ENCODE measurements at places on chromosomes 2 and 18. TPM values are rescaled to one million over a fixed set of nuclear protein-coding genes. Genes with fewer than 3 reads are reported as not detected.
A peak's percentile ranks its signal among the peaks of the same experiment; 100 is the strongest.

- DNase-seq: no peak
These were observed 38.3 kb upstream of the ANKRD44 start for GRCh38 chr2:197348721-197349360.

TMEM169 gene
- 0.17 TPM for total RNA-seq

- DNase-seq: no peak
These were observed 264.5 kb downstream of the NDUFA10 start for GRCh38 chr2:239760596-239760995.

DNA sequence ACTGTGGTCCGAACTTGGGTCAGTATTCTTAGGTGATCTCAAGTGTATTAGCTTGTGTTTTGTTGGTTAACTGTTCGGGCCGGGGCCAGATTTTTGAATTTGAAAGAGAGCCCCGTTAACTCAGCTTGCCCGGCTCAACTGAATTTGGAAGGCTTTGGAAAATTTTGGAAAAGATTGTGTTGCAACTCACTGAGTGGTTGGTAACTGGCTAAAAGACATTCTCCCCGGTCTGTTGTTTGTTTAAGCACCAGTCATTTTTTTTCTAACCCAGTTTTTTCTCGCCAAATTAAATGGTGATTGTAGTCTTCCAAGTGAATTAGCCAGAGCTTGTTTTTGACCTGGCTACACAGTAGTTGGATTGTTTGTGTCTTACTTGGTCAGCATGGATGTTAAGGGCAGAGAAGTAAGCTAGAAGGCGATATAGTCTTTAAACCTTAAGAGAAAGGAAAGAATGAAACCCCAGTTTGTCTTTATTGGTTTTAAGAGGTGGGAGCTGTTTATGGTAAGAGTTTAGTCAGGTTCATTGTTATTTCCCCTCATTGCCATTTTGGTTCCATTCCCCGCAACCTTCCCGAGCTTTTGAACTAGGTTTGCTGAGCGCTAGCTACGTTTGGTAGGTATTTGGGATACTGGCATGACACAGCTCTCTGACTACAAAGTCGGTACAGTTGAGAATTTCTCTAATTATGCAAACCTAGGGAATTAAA is 2.4 kb downstream of the MAP4K4 start:
- DNase-seq: no peak

DNA sequence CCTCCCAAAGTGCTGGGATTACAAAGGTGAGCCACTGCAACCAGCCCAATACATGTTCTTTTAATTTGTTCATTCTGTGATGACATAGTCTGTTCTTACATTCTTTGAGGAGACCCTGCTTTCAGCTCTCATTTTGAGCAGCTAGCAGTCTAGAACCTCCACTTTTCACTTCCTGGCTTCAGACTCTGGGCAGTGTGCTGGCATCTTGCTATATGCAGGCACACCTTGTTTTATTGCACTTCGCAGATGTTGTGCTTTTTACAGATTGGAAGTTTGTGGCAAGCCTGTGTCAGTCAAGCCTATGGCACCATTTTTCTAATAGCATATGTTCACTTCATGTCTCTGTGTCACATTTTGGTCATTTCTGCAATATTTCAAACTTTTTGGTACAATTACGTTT is 72.4 kb downstream of the PRKCE start:
- no peak for DNase-seq

- peak; percentile 47 for DNase-seq
These were observed 11.6 kb upstream of the EIF2AK2 start for GRCh38 chr2:37168217-37168981.

GRCh38 chr2:102185347-102185746 is 1.5 kb upstream of the IL1RL2 start:
- no peak for DNase-seq

GRCh38 chr18:31247574-31248199 is 70.3 kb upstream of the DSG1 start:
- no peak for DNase-seq

DNA sequence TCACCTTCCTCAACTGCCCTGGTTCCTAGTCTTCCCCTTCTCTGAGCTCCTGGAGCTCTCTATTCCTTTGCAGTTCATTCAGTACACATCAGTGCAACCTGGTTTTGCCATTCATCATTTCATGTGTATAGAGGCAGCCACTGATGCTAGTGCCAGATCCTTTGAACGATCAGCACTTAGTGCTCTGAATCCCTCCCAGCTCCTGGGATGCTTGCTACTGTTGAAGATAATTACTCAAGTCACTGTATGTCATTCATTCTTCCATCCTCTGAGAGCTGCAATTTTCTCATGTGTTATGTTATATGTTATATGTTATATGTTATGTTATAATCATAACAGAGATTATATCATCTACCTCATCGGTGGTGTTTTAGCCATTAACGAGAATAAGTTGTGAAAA is 98.5 kb upstream of the UXS1 start:
- no peak for DNase-seq

DNA sequence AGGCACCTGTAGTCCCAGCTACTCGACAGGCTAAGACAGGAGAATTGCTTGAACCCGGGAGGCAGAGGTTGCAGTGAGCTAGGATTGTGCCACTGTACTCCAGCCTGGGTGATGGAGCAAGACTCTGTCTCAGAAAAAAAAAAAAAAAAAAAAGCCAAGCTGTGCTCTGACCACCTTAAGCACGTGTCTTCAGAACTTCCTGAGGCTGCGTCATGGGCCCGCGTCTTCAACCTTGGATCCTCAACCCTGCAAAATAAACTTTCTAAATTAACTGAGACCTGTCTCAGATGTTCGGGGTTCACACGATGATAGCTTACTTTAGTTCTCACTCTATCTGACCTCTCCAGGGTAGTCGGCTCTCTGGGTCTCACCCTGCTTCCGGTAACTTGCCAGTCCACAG is 65.8 kb upstream of the CABLES1 start:
- DNase-seq: no peak

- peak; percentile 12 for DNase-seq
These were observed 923 bp downstream of the AMER3 start for GRCh38 chr2:130756053-130756873.

GRCh38 chr2:26970244-26970927 is at the start of gene MAPRE3:
TSS of gene MAPRE3 (plus strand) at chr2:26970637. CDS start at chr2:27022219, 51,582 bp downstream.
- peak; percentile 54 for DNase-seq

YES1 gene
- total RNA-seq: 85.0 TPM
